ENCODE measurements at places on chromosomes 6 and 20. TPM values are rescaled to one million over a fixed set of nuclear protein-coding genes. Genes with fewer than 3 reads are reported as not detected.

XKR7 gene
- total RNA-seq = not detected

ERVFRD-1 gene
- not detected for total RNA-seq

FILIP1 gene
- under 0.01 TPM for total RNA-seq

ZNF165 gene
- total RNA-seq = 0.28 TPM

CD109 gene
- 5.0 TPM for total RNA-seq

IFNGR1 gene
- total RNA-seq = 34.2 TPM

EDEM2 gene
- total RNA-seq = 27.4 TPM

GINS1 gene
- 6.6 TPM for total RNA-seq

APOBEC2 gene
- not detected for total RNA-seq

RBPJL gene
- not detected for total RNA-seq
